ENCODE measurements at places on chromosomes 2 and 18. TPM values are rescaled to one million over a fixed set of nuclear protein-coding genes. Genes with fewer than 3 reads are reported as not detected.

DNA sequence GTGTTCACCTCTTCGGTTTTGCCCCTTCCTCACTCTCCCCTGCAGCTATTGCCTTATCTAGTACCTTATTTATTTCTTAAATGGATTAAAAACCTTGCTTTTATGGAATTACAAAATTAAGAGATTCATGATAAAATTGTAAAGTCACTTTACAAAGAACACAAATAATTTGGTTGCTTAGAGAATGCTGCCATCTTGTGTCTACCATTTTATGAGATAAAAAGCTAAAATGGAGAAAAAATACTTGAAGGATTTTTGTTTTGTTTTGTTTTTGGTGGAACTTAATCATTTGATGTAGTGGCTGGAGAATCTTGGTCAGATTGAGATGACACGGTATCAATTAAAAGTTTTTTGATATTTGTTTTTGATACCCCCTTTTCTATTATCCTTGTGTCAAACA is 69.6 kb downstream of the R3HDM1 start:
- peak; percentile 16 for DNase-seq

GRCh38 chr2:191789796-191790195 is 57.1 kb downstream of the CAVIN2 start:
- no peak for DNase-seq

Gene GPR39
- polyA plus RNA-seq = not detected

- no peak for DNase-seq
Measured at GRCh38 chr2:197258580-197258979, 52.0 kb downstream of the ANKRD44 start.

DNA sequence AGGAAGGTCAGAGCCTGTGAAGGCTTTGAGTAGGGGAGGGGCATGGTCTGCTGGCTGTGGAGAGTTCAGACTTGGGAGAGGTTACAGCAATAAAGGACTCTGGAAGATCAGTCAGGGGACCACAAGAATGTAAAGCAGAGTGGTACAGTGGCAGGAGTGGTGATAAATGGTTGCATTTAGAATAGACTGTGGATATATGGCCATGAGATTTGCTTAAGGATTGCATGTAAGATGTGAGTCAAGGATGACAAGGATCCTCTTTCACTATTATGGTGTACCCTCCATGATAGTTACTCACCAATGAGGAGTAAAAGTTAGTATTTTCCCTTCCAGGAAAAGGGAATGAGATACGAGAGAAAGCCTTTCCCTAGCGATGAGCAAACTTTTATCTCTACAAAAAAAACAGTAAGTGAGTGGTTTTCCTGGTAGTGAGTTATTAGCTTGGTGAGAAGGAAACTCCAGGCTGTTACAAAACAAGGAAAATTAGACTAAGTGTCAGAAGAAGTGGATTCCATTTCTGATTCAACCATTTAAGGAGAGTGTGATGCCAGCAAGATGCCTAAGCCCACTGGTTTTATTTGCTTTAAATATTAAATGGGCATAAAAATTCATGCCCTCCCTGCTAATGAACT is 818.0 kb upstream of the ACVR2A start:
- DNase-seq = no peak

Gene TCF4
- 0.39 TPM for polyA plus RNA-seq

- no peak for DNase-seq
Measured at GRCh38 chr18:60445341-60445740, 72.8 kb upstream of the MC4R start.

Gene MEP1B
- polyA plus RNA-seq = not detected

DNA sequence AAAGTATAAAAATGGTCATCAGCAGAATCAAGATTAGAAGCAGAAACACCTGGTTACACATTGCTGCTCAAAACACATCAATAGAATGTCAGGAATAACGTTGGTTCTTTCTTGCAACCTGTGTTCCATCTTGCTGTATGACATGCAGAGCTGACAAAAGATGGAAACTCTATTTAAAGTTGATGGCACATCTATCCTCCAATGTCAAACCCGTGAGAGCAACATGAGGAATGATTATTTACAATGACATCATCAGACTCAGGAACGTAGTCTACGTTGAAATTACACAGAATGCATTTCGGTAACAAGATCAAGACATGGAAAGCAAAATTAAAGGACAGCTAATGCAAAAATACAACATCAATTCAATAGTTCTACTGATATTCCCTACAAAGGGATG is 26.2 kb upstream of the TTN start:
- no peak for DNase-seq

DNA sequence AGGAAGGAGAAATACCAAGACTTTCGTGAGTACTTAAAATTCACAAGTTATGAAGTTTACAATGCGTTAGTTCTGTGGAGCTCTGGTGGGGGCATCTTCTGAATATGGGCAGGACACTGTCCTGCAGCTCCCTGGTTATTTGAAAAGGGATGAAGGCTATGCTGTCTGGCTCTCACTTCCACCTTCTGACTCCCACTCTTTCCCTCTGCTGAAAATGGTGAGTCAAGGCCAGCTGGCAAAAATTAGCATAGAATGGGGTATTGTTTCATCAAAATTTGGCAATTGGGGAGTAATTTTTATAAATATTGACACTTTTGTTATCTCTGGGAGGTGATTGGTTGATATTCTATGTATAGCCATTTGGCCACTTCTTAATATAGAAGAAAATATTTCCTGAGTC is 177.4 kb downstream of the PARD3B start:
- DNase-seq = no peak

Gene ALK
- not detected for polyA plus RNA-seq
